ENCODE measurements at places on chromosomes 16 and 17.

GRCh38 chr17:57394375-57394774 is 138.1 kb downstream of the MSI2 start:
- no peak for DNase-seq

GRCh38 chr16:54284319-54284930 is 2.2 kb downstream of the IRX3 start:
- DNase-seq: no peak

DNA sequence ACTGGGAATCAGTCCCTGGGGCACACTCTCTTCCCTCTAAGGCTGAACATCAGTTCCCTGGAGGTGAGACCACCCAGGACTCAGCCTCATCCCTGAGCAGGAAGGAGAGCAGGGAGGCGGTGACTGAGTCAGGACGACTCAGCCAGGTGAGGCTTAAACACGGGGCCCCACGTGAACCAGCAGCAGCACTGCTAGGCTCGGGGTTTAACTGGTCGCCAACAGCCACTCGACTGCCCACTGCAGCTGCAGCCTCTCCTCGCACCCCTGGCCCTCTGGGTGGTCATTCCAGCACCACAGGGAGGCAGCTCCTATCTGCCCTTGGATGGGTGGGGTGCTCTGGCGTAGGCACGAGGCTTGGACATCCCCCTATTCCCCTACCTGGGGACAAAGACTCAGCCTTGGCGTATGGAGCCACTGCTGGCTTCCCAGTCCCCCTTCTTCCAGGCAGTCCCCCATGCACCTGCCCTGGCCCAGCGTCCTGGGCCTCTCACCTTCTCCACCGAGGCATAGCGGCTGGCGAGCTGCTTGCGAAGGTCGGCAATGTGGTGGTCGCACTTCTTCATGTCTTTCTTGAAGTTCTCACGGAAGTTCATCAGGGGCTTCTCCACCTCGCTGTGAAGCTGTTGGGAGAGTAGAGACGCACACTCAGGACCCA is 21.2 kb upstream of the RCVRN start:
- no peak for DNase-seq

- DNase-seq: peak; percentile 14
These were observed 304.6 kb downstream of the ABCC12 start for GRCh38 chr16:47851146-47851545.

- DNase-seq: no peak
These were observed 55.6 kb downstream of the COTL1 start for GRCh38 chr16:84562174-84562815.

GRCh38 chr17:34623856-34624766 is 44.7 kb downstream of the TMEM132E start:
- DNase-seq: no peak

DNA sequence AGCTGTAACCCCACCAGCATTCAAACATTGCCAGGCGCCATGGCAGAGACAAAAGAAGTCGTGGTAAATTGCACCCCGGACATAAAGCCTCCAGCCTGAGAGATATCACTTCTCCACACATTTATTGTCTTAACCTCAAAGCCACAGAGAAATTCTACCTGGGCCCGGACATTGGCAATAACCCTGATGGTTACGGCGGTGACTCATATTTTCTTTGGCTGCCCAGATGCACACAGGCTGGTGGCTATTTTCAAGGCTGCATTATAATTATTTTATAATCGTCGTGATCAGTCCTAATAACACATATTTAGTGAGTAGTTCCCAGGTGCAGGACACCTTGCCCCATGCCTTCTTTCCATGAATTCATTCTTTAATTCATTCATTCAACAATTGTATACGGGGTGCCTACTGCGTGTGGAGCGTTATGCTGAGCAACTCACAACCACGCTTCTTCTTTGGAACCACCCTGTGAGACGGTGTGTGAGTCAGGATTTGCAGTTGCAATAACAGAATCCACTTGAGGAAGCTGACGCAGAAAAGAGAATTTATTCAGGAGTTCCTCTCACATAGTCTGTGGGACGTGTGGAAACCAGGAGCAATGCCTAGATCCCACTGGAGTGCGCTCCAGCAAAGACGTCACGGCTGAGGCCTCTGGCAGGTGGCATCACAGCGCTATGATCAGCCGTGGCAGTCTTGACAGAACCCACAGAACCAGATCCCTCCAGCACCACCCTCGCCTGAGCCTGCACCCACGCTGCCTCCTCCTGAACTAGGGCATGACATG is 245.7 kb downstream of the FOXL1 start:
- DNase-seq: no peak
